ENCODE measurements at places on chromosomes 2 and 18. TPM values are rescaled to one million over a fixed set of nuclear protein-coding genes. Genes with fewer than 3 reads are reported as not detected.

- no peak for DNase-seq
Measured at GRCh38 chr2:200430017-200430416, 79.9 kb downstream of the KCTD18 start.

- no peak for DNase-seq
Measured at GRCh38 chr2:64405581-64406406, 48.2 kb upstream of the LGALSL start.

GRCh38 chr18:79567481-79568147, 112.0 kb upstream of the CTDP1 start:
- DNase-seq = peak; percentile 83

Gene GAREM1
- 14.6 TPM for polyA plus RNA-seq

Gene PLEK
- polyA plus RNA-seq = 9.5 TPM

Gene PKDCC
- 117 TPM for polyA plus RNA-seq

All from muscle of arm (tissue), 14 donors.